Muscle of back (tissue), 13 donors: ENCODE measurements at places on chromosomes 5 and 9.

DNA sequence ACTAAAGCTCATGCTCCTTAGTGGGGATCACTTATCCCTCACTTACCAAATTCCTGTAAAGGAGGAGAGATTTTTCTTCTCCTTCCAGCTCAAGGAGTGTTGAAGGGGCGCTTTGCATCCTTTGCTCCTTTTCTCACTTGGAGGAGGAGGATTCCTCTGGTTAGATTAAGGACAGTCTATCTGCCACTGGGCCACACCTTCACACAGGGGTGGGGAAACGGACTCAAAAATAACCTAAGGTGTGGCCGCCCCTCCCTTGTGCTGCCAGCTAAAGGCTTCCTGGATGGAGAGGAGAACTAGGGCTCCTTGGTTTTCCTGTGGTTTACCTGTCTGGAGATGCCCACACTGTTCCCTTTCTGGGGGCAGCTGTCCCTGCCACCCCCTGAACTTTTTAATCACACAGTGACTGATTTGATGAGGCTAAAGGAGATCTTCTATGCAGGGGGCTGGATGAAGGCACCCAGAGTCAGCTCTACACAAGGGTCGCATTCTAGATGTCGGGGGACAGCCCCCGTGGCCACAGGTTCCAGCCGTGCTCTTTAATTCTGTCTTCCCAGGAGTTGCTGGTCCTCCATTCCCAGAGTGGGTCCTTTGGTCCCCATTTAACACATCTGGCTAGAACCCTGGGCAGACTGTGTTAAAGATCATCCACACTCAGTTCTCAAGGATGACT lies 14.4 kb downstream of the GLRX start:
- DNase-seq, result no peak

DNA sequence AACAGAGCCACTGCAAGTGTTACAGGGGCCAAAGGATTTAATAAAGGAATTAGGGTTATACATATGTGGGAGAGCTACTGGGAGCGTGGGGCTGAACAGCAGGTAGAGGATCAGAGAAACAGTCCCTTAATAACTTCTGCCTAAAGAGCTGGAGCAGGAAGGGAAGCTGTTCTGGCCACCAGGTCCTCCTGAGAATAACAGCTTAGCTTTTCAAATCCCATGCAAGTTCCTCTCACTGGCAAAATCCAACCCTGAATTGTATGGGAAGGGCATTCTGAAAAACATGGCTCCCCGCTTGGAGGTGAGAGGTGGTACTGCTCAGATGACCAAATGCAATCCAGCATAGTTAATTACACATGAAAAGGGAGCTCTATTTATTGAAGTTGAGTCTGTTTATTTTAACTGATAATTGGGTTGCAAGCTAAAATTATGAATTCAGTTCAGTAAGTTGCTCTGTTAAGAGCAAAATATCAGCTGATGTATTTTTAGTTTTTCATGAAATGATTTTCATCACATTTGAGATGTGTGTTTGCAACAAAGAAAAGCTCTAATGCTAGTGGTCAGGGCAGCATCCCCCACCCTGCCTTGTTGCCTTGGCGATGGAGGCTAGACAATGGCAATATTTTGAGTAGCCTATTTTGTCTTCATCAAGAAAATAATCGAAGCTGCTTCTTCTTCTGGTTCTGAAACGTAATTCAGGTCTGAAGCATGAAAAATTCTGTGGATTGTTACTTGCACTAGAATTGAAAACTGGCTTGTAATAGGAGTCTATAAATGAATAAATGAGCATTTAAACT lies 58.4 kb upstream of the SH3GL2 start:
- no peak for DNase-seq

- DNase-seq, result no peak
These were observed 18.7 kb downstream of the NIPAL4 start for GRCh38 chr5:157478726-157479125.

DNA sequence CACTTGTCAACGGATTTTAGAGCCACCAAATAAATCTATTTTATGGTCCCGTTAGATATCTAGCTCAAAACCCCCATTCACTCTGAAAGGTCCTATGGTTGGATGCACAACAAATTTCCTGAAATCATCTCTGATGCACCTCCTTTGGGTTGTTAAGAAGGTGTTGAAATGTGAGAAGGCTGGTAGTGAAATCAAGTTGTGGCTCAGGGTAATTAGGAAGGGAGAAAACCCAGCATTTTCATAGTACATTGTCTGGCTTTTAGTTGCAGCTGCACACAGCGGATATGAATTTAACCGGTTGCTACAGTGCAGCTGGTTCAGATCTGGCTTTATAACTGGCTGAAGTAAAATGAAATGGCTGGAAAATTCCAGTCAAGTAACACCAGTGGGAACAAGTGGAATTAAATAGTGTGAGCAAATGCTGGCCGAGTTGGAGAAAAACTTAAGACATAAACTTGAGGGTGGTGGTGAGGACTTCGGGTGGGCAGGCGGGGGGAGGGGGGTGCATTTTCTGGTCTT lies 17.6 kb downstream of the RGMB start:
- peak; percentile 58 for DNase-seq

DNA sequence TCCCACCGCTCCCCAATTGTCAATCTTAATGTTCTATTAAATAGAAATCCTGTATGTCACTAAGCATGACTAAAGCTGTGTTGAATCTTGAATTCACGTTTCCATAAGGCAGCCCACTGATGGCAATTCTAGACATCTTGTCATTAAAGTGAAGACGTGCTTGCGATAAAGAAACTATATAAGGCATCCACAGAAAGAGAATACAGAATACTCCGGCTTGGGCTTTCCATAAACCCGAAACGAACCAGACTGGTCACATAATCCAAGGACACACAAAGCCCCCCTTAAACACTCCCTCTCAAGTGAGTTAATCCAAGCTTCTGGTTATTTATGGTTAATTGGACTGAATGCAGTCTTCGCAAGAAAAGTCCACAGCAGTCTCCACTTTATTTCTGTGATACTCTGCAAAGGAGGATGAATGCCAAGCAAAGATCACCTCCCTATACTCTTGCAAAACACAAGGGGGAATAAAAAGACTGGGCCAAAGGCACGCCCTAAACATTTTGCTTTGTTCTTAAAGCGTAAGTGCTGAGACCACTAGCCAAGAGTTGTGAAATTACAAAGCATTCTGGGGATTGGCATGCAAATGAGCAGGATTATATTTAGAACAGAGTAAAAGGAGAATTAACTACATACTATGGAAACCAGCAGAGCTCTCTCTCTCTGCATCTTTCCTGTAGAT lies 54.7 kb downstream of the DPYSL3 start:
- peak; percentile 94 for DNase-seq

- DNase-seq, result peak; percentile 40
These were observed 44.0 kb downstream of the ROR2 start for GRCh38 chr9:91905991-91906469.

DNA sequence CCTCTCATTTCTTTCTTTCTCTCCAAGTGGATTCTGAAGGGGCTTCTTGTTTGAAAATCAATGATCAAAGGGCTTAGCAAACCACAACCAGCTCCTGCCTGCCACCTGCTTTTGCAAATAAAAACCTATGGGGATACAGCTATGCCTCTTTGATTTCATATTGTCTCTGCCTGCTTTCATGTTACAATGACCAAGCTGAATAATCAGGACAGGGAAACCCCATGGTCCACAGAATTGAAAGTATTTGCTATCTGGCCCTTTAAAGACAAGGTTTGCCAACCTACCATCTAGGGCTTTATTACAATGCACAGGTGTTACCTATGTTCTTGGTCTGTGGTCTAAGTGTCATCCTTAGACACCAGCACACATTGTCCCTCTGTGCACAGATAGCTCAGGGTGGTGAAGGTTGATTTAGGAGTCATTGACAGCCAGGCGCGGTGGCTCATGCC lies 28.8 kb upstream of the PLIN2 start:
- no peak for DNase-seq
